ENCODE measurements at places on chromosomes 2 and 18.
A peak's percentile ranks its signal among the peaks of the same experiment; 100 is the strongest.

DNA sequence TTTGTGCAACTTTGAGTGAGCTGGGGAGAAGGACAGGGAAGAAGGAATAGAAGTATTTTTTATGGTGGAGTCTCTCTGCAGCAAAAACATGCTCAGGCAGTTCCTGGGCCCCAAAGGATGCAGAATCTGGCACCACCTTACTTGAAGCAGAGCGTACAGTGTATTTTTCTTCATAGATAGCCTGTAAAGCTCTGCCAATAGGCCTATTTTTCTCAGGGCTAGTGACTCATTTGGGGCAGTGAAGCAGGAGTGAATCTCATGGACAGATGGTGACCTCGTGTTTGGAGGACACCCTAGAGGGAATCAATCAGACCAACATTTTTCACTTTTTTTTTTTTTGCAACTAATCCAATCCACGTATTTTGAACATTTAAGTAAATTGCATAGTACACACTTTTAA, 268.1 kb upstream of the CXCR4 start:
- peak; percentile 53 for DNase-seq

GRCh38 chr2:12959935-12960334, 243.2 kb downstream of the TRIB2 start:
- DNase-seq: no peak

- no peak for DNase-seq
Observed at GRCh38 chr2:27965841-27966240, 75.3 kb downstream of the BABAM2 start.

- DNase-seq: no peak
Observed at GRCh38 chr2:201969241-201969937, 64.3 kb upstream of the FZD7 start.

- no peak for DNase-seq
Observed at GRCh38 chr18:27073404-27073830, 111.7 kb downstream of the CHST9 start.

GRCh38 chr2:851680-852079, 99.0 kb upstream of the SNTG2 start:
- no peak for DNase-seq

Data from stomach (tissue), 19 donors.